ENCODE measurements at places on chromosomes 6 and 20. TPM values are rescaled to one million over a fixed set of nuclear protein-coding genes. Genes with fewer than 3 reads are reported as not detected.

Gene NKX2-2
- 4.8 TPM for total RNA-seq

Gene SLC35D3
- not detected for total RNA-seq

DNA sequence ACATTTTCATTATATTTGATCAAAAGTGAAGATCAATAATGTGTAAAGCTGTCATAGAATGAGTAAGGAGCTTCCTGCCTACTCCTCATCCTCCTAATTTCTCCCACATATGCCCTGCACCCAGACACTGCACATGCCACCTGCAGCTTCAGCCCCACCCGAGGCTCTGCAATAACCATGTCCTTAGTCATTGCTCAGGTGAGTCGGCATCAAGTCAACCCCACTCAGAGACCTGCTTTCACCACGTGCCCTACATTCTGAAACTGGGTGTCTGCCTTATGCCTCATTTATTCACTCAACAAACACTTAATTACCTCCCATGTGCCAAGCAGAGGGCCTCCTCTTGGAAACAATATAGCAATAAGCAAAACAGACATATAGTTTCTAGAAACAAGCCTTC lies 15.4 kb upstream of the TNFAIP3 start:
- DNase-seq: no peak

DNA sequence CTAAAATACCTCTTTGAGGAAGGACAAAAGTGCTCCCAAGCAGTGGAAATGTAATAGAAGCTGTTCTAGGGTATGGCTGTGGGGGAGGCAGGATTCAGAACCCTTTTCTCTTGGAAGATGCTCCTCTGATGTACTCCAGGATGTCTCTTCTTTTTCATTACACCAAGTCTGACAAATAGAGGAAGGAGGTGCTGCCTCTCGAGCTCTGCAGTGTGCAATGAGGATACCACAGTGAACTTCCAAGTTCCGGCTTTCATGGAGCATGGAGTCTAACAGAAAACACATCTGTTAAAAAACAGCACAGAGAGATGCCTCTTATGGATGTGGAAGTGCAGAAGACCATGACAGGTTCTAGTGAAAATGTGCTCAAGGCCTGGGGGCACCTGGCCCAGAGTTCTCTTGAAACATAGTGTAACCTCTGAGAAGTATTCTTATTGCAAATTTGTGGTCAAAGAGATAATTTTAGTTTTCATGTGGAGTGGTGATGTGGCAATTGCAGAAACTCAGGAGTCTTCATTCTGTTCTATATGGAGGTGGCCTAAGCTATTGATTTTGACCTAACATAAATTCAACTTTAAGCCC lies 362.0 kb upstream of the CITED2 start:
- no peak for DNase-seq

- DNase-seq: no peak
Observed at GRCh38 chr6:110662490-110663211, 152.6 kb downstream of the CDK19 start.

- DNase-seq: no peak
Observed at GRCh38 chr6:72784581-72784980, 162.7 kb downstream of the KCNQ5 start.

GRCh38 chr6:1630771-1631217 lies 21.1 kb downstream of the FOXC1 start:
- no peak for DNase-seq

DNA sequence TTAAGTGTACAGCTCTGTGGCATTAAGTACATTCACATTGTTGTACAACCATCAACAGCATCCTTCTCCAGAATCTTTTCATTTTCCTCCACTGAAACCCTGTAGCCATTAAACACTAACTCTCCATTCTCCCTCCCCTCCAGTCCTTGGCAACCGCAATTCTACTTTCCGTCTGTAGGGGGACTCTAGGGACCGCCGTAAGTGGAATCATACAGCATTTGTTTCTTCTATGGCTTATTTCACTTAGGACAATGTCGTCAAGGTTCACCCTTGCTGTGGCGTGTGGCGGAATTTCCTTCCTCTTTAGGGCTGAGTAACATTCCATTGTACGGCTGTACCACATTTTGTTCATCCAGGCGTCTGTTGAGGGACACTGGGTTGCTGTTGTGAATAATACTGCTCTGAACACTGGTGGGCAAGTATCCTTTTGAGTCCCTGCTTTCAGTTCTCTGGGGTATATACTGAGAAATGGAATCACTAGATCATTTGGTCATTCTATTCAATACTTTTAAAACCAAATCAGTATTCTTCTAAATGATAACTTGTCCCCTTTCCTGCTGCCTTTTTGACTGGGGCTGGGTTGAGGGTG lies 50.7 kb downstream of the PPP1R3G start:
- peak; percentile 52 for DNase-seq

DNA sequence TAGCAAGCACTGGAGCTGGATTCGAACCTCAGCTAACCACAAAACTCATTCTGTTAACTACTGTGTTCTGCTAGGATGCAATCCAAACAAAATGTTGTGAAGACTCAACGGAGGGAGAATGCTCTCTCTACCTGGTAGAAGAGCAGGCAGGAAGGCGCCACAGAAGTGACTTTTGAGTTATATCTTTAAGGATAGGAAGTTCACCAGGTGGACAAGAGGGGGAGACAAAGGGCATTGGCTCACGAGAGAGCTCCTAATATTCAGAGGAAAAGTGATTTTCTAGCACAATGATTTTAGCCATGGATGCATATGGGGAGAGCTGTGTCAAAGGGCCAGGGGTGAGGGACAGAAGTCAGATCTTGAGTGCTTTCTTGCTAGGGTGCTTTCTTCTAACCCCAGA lies 108.4 kb upstream of the MAFB start:
- DNase-seq: peak; percentile 4

Gene DSP
- 121 TPM for total RNA-seq

Gene DEFB132
- not detected for total RNA-seq

DNA sequence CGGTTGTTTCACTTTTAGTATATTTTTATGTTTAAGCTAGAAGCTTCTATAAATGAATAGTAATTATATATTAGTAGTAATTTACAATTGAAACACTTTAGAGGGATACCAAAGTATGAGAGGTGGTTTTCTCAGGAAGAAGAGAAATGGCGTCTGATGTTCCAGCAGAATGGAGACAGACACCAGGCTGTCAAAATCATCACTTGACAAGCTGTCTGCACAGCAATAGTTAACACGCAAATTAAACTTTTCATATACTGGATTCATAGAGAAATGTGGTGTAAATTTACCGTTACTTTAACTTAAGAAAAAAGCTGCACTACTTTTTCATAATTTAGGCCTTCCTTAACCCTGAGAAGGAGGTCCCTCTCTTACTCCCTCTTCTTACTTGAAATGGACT lies 82.6 kb downstream of the FAM217A start:
- no peak for DNase-seq

- no peak for DNase-seq
Observed at GRCh38 chr6:147467886-147468285, 40.6 kb upstream of the SAMD5 start.

Gene UNC5CL
- total RNA-seq: 13.2 TPM

GRCh38 chr6:161922631-161923119 lies 648.8 kb upstream of the AGPAT4 start:
- DNase-seq: peak; percentile 89

Gene SUMO4
- 3.9 TPM for total RNA-seq

Gene TMEM244
- not detected for total RNA-seq

Gene LRRN4
- total RNA-seq: not detected

DNA sequence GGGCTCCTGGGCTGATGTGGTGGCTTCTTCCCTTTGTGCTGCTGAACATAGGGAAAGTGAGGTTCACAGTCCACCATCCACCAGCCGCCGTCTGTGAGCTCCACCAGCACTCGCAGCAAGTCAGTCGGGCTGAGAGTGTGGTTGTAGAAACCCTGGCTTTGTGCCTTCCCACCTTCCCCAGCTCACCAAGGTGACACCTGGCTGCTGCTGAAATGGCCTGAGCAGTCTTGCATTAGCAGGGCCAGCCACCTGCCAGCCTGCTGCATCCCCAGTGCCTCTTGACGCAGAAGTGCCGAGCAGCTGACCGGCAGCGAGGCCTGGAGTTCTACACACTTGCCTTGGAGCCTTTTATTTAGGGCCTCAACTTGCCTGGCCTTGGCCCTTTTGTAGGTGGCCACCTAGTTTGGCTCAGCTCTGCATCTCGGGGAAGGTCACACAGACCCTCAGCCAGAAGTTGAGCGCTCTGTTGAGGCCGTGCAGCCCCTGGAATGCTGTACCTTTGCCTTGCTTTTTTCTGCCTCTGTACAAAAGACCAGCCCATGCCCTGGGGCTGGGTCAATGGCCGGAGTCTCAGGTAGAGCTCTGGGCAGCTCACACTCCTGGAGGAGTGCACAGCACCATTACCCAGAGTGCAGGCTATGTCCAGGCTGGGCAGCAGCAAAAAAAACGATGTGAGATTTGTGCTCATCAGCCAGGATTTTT lies 76.5 kb downstream of the PTPN1 start:
- DNase-seq: no peak

Gene ULBP1
- not detected for total RNA-seq

Gene TRDN
- 0.18 TPM for total RNA-seq

Gene ADGRF1
- total RNA-seq: 2.3 TPM

Gene WRNIP1
- total RNA-seq: 42.4 TPM

DNA sequence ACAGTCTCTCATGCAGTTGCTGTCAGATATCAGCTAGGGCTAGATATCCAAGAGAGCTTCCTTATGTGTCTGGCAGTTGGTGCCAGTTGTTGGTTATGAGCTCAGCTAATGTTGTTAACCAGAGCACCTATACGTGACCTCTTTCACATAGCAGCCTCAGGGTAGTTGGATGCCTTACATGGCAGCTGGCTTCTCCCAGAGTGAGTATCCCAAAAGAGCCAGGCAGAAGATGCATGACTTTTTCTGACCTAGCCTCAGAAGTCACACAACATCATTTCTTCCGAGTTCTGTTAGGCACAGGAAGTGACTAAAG lies 175.7 kb downstream of the VEGFA start:
- DNase-seq: no peak

GRCh38 chr6:25342802-25343201 lies 63.6 kb downstream of the CARMIL1 start:
- DNase-seq: no peak

DNA sequence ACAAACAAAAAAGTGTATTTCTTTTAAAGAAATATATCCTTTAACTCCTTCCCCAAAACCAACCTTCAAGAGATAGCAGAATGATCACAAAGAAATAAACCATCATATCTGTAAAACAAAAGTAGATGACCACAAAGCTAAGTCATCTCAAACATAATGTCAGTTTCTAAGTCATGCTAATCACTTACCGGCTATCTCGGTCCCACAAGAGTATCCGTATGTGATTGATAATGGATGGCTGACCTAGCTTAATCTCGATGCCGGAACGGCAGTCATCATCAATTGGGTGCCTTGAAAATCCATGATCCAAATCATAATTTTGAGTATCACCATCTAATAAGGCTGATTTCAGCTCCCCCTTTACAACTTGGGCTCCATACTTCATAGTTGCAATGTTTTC lies 59.7 kb downstream of the BTBD9 start:
- DNase-seq: no peak

Gene FOXF2
- total RNA-seq: 23.9 TPM

Gene RHAG
- total RNA-seq: not detected

GRCh38 chr20:52593654-52594053 lies 378.5 kb upstream of the TSHZ2 start:
- no peak for DNase-seq

DNA sequence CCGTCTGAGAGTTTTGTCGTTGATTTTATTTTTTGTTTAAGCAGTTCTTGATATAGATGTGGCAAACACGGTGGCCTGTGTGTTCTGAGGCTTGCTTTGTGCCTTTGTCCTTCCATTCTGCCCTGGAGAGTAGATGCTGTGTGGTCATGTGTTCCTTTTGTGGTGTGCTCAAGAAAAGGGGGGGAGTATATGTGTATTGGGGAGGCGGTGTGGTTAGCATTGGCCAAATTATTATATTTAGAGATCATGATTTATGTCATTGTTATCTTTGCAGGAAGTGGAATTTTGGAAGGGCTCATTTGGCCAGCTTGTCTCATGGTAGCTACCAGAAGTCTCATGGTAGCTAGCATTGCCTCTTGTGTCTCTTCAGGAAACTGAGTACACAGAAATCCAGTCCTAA lies 16.4 kb downstream of the RREB1 start:
- DNase-seq: no peak

DNA sequence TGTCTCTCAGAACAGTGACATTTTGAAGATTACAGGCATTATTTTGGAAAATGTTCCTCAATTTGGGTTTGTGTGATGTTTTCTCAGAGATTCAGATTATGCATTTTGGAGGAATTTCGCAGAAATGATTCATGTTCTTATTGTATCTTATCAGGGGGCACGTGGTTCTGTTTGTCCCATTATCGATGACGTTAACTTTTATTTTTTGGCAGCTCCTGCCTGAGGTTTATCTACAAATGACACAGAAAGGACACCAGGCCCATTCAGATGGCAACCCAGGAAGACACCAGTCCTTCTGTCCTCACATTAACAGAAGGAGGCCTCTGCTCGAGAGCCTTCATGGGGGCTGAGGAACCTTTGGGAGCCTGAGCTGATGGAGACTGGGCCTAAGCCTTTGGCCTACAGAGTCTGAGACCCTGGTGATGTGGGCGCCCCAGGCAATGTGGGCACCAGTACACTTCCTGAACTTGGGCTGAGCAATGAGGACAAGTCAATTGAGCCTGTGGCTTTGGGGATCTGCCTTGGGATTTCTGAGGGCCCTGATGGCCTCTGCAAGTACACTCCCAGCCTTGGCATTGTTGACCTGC lies 41.2 kb upstream of the EZR start:
- no peak for DNase-seq

DNA sequence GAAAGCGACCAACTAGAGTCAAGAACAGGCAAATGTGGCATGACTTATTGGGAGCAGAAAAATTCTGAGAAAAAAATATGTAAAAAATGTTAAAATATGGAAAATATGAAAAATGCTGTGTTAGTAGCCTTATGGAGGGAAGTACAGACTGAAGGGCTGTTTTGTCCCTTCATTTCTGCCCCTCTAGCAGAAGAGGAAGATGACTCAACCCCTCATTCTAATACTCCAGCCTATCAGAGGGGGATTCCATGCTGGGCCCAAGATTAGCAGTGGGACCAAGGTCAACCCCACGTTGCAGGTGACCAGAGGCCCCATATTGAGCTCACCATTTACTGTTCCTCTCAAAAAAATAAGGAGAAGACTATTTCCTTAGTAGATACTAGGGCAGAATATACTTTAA lies 8.4 kb downstream of the MUC21 start:
- DNase-seq: no peak

Data from stomach (tissue), 19 donors.